ENCODE measurements at places on chromosomes 16 and 17. TPM values are rescaled to one million over a fixed set of nuclear protein-coding genes. Genes with fewer than 3 reads are reported as not detected.

The MSLN gene
- not detected for polyA plus RNA-seq

The SLC35G6 gene
- not detected for polyA plus RNA-seq

The CD300A gene
- 2.2 TPM for polyA plus RNA-seq

DNA sequence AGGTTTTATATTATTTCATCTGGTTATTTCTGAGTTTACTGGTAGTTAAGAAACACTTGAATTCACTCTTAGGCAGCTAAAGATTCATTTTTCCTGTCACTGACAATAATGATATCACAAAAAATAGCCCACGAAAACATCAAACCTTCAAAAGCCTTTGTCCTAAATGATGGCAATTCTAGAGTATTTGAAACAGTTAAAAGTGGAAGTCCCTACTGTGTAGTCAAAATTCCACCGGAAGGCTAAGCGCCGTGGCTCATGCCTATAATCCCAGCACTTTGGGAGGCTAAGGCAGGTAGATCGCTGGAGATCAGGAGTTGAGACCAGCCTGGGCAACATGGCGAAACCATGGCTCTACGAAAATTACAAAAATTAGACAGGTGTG, 103.5 kb downstream of the HIC1 start:
- no peak for DNase-seq

GRCh38 chr17:5598457-5598856, 14.1 kb upstream of the NLRP1 start:
- no peak for DNase-seq

- DNase-seq = peak; percentile 29
Observed at GRCh38 chr17:39700148-39700987, 504 bp downstream of the ERBB2 start.

DNA sequence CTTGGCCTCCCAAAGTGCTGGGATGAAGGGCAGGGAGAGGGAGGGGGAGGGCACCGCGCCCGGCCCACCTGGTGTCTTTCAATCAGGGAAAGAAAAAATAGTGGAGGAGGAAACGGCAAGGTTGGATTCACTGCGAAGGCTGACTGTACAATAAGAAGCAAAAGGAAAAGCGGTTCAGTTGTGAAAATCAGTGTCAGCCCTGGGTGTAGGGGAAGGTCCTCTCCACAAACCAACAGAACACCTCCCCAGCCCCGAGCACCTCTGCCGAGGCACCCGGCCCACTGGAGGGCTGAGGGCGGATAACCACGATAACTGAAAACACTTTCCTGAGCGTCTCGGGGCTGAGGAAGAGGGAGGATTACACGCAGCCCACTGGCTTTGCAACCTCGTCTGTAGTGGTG, 1.4 kb upstream of the SPG7 start:
- DNase-seq = no peak

DNA sequence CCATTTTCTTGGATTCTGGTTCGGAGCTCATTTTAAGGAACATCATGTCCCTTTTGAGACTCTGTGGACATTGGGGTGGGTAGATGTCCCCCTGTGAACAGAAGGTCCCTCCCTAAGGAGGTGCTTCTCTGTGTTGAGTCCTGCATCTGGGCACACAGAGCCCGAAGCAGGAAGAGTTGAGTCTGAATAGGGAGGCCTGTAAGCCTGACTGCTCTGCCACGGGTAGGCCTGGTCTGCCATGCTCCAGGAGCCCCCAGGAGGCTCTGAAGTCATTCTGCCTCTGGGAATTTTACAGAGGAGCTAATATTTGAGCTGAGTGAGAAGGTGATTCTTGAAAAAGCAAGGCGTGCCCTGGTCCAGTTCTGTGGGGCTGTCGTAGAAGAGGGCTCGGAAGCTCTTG, 50.6 kb downstream of the TENT4B start:
- no peak for DNase-seq

Measured in right cardiac atrium (tissue), 5 donors.